ENCODE measurements at places on chromosomes 7 and 10.

DNA sequence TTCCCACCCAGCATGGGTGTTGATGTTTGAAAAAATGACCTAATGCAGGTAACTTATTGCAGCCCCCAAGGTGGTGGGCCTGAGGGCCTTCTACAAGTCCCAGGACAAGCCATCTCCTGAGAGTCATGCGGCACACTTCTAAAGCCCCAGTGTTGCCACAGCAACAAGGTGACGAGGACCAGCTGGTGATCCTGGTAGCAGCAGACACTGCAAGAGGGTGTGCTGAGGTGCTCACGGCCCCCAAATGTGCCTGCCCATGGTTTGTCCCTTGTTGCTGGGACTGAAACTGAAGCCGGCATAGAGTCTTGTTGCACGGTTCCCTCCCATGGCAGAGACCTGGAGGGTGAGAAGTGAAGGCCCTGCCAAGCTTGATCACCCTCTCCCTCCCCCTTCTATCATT lies 333.2 kb upstream of the MGMT start:
- DNase-seq = no peak

- no peak for DNase-seq
Observed at GRCh38 chr7:80779456-80779855, 139.4 kb downstream of the SEMA3C start.

DNA sequence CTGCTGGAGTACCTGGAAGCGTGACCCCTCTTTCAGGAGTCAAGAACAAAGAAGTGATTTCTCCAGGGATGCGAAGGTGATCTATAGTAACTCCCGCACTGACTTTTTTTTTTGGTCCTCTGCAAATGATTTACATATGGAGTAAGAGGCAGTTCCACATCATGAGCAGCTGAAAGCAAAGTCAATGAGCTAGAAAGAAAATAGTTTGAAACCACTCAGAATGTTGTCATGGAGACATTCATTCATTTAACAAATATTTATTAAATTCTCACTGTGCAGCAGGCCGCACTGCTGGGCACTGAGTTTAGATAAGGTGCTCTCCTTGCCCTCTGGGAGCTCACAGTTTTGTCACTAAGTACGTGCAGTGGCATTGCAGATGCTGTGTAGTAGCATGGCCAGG lies 206.7 kb downstream of the CAMK1D start:
- no peak for DNase-seq

GRCh38 chr7:140059273-140060242 lies 3.2 kb downstream of the PARP12 start:
- DNase-seq = peak; percentile 87

DNA sequence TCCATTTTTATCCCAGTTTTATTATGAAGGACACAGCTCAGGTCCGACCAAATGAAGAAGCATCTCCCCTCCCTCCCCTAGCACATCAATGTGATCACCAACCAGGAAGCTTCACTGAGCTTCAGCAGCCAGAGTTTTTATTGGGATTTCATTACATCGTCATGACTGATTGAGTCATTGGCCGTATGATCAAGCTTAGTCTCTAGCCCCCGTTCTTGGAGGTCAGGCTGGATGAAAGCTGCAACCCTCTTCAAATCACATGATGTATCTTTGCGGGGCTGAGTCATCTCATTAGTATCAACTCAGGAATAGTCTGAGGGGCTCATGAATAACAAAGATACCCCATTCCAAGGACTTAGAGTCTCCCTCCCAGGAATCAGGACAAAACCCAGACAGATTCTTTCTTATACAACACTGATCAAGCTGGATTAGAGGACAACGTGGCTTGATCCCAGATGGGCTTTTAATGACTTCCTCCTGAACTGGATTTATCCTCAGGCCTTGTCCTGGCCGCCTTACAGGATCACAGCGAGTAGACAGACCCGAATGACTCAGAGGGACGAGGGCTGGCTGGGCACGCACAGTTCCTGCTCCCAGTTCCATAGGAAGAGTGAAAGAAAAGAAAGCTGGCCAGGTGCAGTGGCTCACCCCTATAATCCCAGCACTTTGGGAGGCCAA lies 14.5 kb downstream of the LIMK1 start:
- DNase-seq = peak; percentile 98

DNA sequence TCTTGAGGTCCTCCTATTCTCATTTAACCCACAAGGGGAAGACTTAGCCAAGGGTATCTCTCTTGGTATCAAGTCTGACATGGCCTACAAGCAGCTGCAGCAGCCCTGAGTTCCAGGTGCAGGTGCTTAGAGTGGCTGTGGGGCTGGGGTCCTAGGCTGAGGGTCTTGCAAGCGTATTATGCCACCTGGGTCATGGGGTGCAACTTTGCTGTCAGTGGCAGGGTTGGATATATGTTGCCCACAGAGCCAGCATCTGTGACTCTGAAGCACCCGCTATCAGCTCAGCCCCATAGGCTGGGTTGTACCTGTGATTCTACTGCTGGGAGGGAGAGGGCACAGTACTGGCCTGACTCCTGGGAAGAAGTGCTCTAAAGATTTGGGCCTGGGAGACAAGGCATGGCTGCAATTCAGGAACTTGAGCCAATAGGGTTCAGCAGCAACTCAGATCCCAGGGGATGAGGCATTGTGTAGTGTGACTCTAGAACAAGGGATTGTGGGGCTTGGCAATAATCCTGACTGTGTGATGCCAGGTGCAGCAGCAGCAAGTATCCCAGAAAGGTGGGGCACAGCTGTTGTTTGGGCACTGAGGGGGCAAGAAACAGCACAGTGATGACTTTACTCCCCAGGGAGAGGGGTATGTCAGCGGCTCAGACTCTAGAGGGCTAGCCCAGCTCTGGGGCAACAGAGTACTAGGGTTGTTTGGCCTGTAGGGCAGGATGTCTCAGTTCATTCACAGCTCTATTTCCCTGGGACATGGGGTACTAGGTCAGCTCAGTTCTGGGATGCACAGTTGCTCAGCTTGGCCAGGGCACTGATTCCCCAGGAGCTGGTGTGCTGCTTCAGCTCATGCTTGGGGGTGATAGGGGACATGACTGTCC lies 41.4 kb downstream of the NEURL1 start:
- DNase-seq = no peak

- no peak for DNase-seq
Observed at GRCh38 chr10:117126034-117126433, 12.0 kb downstream of the VAX1 start.

- no peak for DNase-seq
Observed at GRCh38 chr10:71338728-71339495, 19.9 kb downstream of the SLC29A3 start.

DNA sequence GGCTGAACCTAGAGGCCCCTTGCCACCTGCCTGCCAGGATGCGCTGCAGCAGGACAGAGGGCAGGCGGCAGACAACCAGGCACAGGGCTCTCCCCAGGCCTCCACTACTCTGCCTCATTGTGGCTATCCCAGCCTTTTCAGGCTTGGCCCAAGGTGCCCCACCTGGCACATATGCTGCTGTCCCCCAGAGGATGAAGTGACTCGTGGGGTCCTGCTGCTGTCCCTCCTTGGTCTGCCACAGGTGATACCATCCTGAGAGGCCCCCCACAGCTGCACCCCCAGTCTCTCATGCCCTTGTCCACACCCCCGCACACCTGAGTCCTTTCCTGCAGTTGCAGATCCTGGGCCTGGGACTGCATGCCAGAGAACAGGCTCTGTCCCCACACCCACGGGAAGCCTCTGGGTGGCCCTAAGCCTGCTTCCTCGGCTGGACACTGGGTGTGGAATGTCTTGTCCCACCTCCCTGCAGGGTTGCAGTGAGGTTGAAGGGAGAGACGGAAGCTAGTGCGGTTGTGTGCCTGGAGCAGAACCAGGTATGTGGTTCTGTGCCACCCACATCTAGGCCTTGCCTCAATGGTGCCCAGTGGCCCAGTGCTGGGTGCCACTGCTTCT lies 55.3 kb downstream of the RASGEF1A start:
- no peak for DNase-seq

GRCh38 chr10:11631890-11632587 lies 20.6 kb upstream of the USP6NL start:
- no peak for DNase-seq

DNA sequence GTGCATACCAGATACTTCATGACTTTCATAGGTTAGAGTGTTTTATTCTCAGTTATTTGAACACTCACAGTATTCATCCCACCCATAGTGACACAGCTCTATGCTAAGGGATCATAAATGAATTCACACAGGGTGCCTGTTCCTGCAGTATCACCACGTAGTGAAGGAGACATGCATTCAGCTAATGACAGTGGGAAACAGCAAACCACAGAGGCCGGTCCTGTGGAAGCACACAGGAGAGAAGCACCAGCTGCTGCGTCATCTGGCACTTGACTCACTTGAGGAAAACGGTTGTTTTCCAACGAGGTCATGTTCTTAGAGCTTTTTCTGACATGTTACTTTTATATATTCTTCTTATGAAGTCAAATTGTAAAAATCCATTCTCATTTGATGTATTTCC lies 73.0 kb downstream of the UBE3C start:
- peak; percentile 63 for DNase-seq

DNA sequence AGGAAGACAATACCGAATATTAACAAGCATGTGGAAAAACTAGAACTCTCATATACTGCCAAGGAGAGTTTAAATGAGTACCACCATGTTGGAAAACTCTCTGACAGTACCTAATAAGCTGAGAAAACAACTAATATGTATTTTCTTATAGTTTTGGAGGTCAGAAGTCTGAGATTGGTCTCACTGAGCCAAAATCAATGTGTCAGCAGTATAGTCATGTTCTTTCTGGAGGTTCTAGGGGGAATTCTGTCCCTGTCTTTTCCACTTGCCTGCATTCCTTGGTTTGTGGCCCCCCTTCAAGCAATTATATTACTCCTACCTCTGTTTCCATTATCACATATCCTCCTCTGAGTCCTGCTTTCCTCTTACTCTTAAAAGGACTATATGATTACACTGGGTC lies 144.6 kb downstream of the HBP1 start:
- no peak for DNase-seq

DNA sequence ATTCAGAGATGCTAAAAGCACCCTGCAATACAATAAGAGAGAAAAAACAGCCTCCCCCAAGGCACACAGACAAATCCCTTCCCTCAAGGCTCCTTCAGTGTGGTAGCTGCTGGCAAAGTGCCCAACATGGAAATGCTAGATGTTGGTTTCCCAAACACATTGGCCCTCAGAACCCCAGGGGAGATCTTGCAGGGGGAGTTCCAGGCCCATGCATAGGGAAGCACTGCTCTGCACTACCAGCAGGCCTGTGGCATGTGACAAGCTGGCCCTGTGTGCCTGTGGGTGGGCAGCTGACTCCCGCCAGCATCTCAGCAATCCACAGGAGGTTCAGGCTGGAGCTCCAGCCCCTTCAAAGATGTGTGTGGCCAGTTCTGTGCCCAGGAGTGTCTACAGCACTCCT lies 16.8 kb upstream of the CSGALNACT2 start:
- no peak for DNase-seq

DNA sequence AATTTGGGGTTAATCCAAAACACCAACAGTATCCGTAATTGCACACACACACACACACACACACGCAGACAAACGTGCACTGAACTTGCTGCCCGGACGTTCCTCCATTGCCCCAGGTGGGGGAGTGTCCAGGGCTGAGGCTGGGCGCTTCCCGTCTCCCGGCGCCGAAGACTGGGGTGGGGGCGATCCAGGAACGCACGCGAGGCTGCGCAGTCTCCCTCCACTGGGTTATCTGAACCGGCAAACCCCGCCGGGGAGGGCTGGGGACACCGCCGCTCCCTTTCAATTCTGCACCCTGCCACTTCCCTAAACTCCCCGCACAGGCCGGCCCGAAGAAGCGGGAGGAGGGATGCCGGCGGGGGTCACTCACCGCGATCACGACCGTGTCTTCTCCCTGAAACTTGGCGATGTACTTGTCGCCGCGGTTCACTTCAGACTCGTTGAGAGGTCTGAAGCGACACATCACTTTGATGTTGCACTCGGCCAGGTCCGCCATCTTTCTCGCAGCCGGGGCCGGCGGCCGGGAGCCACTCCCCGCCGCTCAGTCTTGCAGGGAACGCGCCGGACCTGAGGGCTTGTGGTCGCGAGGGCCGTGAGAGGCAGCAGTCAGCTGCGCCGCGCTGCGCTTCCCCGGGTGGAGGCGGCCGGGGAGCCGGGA lies 618 bp downstream of the KIF5B start:
- DNase-seq = peak; percentile 29

GRCh38 chr10:75772153-75772887 lies 340.9 kb downstream of the LRMDA start:
- no peak for DNase-seq

GRCh38 chr10:81575036-81575435 lies 300.0 kb upstream of the NRG3 start:
- no peak for DNase-seq

DNA sequence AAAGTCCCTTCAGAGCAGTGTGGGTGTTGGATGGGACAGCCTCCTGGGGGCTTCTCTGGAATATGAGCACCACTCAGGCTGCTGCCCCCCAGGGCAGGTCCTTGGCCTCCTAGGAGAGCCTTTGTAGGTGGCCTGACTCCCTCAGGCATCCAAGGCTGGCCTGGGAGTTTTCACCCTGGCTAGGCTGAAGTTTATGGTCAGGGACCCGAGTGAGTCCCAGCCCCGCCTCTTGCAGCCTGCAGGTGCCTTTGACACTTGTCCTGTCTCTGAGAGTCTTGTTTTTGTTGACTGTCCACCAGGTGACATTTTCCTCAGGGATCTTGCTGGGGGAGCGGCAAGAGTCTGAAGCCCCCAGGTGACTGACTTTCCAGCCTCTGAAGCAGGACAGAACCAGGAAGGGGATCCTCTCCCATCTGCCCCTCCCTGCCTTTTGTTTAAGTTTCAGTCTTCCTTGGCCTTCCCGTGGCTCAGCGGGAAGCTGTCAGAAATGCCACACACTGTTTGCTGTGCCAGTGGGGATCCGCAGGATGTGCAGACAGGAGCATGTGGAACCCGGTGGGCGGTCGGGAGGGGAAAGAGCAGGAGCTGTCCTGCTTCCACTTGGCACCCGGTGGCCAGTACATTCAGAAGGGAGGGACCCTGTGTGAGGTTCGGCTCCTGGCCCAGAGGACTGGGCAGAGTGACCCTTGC lies 59.5 kb downstream of the LRRC18 start:
- DNase-seq = no peak

DNA sequence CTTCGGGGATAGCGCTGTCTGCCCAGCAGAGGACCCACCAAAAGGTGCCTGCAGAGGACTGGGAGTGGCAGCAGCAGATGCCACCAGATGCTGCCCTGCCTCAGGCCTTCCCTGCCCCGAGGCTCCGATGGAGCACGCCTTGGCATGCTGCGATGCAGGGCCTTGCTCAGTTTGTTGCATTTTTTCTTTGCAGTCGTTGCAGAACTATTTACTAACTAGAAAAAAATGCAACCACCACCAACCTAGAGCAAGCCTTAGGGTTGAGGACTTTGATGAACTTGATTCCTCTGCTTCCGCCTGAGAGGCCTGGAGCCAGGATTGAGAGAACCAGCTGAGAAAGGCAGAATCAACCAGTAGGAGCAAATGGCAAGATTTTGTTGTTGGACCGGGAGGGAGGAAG lies 585.6 kb upstream of the MKI67 start:
- no peak for DNase-seq
